Sciatic nerve (tissue), 2 donors: ENCODE measurements at places on chromosomes 5 and 9.

DNA sequence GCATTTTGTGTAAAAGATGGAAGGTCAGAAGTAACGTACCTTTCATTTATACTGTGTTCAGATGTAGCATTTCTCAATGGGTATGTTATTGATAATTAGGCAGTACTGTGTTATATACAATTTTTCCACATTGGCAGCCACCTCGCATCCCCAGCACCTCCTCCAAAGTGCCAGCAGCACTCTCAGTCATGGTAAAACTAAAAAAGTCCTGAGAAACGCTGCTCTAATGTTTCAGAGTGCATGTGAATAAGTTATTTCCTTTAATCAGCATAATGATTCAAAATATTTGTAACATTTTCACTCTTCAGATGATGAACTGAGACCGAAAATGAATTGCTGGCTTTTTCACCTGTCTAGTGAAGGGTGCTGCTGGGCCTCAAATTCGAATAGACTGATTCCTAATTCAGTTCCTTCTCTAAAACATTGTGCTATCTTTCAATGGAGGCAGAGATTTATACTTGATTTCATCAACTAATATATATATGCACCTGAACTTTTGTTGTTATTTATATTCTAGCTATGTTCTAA is 79.9 kb upstream of the ANKRD55 start:
- no peak for DNase-seq

- peak; percentile 85 for DNase-seq
These were observed 2.8 kb downstream of the PDLIM7 start for GRCh38 chr5:177494346-177495195.

- DNase-seq, result no peak
These were observed 167.3 kb downstream of the SEC61B start for GRCh38 chr9:99389087-99390033.

- DNase-seq, result no peak
These were observed 1.0 kb downstream of the ADAMTS13 start for GRCh38 chr9:133423216-133423615.

GRCh38 chr9:117938086-117938485 is 233.9 kb downstream of the TLR4 start:
- DNase-seq, result no peak

GRCh38 chr5:173707392-173707791 is 90.9 kb upstream of the BOD1 start:
- no peak for DNase-seq

DNA sequence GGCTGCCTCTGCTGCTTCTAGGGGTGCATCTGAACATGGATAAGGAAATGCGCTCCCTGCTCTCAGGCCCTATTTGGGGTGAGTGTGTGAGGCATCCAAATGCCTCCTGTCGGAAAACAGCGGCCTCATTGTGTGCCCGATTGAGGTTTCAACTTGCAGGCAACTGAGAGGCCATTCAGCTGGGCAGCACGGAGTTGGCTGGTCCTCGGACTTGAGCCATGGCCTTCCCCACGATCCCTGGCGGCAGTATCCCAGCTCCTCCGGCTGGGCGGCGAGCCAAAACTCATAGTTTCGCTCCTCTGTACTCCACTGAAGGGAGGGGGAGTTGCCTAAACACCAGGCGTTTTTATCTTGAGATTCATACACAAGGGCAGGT is 597.3 kb upstream of the SGCD start:
- DNase-seq, result peak; percentile 53
